ENCODE measurements at places on chromosomes 1 and 21.

DNA sequence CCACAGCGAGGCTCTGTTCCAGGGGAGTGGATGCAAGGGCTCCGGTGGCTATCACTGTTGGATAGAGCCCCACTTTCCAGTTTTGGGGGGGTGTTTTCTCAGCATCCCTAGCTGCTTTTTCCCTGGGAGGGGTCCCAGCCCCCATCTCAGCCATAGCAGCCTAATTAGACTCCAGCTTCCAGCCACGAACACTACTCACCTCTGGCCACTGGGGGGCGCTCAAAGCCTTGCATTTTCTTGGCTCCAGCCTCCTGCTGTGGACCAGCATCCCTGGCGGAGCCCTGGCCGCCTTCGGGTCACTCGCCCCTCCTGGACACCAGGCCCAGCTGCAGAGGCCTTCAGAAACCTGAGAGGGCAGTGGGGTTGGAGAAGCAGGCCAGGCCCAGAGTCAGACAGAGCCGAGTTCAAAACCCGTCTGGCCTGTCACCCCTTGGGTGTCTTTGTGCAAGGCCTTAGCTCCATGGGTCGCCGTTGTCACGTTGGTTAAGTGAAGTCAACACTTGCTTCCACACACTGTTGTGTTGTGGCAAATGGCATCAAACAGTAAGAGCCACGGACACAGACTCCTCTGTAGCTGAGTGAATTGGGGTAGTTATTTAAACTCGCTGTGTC is 93.5 kb upstream of the ACTL8 start:
- peak; percentile 7 for DNase-seq

DNA sequence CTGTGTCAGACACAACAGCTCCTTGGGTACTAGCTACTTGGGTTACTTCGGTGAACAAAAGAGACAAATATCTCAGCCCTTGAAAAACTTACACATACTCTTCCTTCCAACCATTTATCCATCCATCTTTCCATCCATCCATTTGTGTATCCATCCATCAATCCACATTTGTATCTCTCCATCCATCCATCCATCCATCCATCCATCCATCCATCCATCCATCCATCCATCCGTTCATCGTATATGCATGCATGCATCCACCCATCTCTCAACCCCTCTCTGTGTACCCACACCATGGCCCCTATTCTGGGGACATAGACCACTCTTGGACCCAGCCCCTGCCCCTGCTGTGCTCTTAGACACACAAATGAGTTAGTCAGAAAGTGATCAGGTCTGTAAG is 40.2 kb downstream of the FAAH start:
- no peak for DNase-seq

DNA sequence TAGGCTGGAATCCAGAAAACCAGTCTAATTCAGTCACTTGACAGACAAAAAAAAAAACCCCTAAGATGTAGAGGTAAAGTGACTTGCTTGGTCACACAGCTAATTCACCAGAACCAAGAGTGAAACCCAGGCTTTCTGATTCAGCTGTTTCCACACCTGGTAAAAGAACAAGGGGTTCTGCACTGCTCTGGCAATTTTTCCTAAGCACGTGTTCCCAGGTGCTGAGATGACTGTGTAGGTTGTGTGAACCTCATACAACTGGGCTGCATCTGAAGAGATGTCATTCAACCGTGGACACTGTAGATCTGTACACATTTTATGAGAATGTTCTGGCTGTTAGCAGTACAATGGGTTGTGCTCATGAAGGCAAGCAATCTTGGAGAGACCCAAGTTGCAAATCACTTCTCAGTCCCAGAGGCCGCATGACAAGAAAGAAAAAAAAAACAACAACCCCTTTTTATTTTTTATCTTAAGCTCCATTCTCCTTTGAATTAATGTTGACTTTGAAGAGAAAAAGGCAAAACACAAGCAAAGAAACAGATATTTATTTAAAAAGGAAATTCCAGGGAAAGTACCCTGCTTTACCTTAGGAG is 95.4 kb downstream of the INTS7 start:
- DNase-seq = no peak

DNA sequence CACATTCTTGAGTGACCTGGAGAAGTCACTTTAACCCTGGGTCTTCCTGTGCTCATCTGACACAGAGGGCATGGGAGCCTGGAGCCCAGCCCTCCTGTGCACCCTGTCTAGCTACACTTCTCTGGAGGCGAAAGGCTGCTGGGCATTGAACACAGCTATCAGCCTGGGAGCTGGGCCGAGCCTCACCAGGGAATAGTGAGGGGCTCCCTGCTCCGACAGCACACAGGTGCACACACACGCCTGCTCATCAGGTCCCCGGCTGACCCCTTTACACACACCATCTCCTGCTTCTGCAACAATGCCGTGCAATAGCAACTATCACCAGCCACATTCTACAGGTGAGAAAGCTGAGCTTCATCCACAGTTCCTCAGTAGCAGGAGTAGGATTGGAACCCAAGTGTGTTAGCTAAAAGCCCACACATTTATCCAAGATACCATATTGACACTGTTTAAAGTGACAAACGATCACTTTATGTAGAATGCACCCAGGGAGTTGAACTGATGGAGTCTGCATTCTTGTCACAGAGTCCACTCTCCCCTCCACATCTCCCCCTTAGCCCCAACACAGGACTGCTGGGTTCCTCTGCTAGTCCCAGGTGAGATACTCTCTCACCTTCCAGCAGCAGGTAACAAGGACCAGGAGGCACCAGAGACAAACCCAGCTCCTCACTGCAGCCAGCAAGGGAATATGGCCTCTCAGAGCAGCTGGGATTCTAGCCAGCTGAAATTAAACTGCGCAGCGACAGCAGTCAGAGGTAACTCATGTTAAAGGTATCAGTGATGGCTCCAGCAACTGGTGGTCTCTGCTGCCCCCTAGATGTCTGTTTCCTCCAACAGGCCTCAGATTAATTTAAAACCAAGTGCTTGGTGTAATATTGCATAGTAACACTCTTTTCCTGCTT is 18.3 kb upstream of the CAPN8 start:
- DNase-seq = no peak

- DNase-seq = no peak
These were observed 222.6 kb upstream of the DPYD start for GRCh38 chr1:98143403-98143802.
